ENCODE measurements at places on chromosomes 1 and 21.

GRCh38 chr1:79376106-79376505 lies 369.6 kb upstream of the ADGRL4 start:
- DNase-seq, result peak; percentile 25

DNA sequence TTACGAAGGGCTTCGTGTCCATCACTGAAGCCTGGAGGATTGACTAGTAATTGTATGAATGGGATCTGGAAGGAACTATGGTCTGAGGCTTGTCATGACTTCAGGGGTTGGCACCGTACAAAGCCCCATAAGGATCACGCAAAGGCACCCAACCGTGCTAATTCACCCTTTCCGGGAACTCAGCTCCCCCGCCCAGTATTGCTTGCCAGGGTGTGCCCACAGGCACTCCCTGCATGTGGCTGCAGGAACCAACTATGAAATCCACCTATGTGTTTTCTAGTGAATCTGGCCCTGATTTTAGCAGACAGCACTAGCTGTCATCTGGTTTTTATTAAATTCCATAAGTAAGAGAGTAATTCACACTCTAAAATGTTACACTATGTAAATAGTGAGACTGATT lies 139.2 kb downstream of the TM2D1 start:
- peak; percentile 37 for DNase-seq

DNA sequence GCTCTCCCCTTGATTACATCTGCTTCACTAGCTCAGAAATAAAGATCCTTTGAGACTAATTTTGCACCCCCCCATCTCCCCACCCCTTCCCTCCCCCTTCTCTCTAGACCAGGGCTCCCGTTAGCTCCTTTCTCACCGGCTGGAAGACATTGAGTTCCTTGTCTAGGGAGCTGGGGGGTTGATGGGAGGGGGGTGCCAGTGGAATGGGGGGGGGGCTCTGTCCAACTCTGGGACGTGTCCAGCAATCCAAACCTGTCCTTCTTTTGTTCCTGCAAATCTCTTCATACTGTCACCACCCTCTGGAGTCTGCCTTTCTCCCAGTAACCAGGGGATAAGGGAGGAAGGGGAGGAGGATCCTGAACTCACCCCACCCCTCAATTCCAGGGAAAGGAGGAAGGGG lies 61.9 kb downstream of the RHBG start:
- DNase-seq, result no peak

- no peak for DNase-seq
Observed at GRCh38 chr1:20028726-20029125, 41.3 kb upstream of the PLA2G5 start.

GRCh38 chr1:32991819-32992488 lies 27.3 kb upstream of the RNF19B start:
- no peak for DNase-seq

DNA sequence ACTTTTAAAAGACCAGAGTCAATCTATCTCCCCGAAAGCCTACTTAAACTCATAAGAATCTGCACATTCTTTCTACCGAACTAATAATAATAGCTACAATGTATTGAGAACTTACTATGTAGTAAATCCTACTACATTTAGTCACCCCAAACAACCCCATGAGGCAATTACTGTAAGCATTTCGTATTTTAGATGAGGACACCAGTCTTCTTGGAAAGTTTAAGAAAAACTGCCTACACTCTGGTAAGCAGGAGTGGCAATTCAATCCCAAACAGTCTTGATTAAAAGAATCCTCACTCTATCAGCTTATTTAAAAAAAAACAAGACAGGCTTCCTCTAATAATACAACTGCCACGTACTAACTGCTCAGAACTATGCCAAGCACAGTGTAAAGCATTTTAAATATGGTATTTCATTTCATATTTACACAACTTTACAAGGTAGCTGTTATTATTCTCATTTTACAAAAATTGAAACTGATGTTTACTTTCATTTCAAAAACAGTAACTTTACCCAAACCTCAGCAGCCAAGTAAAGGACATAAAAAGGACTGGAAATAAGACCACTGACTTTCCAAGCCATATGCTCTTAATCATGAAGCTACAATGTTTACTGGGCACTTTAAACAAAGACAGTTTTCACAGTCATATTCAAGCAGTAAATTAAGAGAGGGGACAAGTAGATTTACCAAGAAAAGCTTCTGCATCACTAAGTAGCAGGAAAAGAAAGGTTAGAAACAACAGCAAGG lies 13.9 kb downstream of the ARID4B start:
- DNase-seq, result peak; percentile 31

- no peak for DNase-seq
Observed at GRCh38 chr1:39297551-39297950, 93.1 kb downstream of the MACF1 start.

- peak; percentile 64 for DNase-seq
Observed at GRCh38 chr1:201016211-201016651, 7.3 kb downstream of the KIF21B start.

GRCh38 chr1:11294951-11295350 lies 22.0 kb downstream of the UBIAD1 start:
- no peak for DNase-seq

DNA sequence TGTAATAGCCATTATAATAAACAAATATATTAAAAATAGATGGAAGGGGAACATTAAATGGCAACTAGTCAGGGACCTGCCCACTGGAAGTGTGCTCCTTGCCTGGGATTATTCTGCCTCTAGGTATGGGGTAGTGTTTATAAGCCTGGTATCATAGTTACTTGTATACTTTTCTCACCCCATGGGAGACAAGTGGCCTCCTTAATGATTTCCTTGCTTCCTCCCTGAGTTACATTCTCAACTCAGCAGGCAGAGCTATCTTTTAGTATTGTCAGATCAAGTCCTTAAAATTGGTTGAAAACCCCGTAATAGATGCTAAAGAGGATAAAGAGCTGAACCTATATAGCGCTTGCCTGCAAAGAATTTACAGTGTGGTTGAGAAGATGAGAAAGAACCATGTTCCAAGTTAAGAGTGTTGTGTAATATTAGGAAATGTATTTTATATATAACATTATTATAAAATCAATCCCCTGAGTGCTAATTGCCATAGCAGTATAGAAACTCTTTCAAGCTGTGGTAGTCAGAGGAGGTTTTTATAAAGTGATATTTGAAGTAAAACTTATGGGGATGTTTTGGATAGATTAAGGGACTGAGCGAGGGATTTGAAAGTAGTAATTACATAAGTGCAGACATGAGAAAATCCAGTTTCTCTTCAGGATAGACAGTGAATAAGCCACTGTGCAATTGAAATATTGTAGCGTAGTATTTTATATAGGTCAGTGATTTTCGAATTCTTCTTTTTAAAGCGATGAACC lies 106.5 kb downstream of the SPATA46 start:
- DNase-seq, result no peak

- no peak for DNase-seq
Observed at GRCh38 chr1:181205901-181206300, 117.4 kb downstream of the IER5 start.

DNA sequence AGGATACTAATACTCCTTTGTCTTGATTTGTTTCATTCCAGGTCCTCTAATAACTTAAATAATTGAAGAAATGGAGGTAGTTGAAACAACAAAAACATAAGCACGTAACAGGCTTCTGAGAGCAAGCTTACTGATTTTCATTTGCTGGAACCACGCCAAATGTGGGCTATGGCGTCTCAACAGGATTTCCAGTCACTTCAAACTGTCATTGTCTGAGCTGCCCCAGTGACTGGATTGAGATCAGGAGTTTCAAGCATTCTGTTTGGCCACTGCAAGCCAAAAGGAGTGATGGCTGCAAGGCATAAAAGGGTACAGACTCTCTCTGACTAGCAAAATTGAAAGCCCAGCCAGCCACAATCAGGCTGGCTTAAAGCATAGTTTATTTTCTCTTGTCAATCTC lies 289.9 kb downstream of the DPYD start:
- DNase-seq, result no peak

DNA sequence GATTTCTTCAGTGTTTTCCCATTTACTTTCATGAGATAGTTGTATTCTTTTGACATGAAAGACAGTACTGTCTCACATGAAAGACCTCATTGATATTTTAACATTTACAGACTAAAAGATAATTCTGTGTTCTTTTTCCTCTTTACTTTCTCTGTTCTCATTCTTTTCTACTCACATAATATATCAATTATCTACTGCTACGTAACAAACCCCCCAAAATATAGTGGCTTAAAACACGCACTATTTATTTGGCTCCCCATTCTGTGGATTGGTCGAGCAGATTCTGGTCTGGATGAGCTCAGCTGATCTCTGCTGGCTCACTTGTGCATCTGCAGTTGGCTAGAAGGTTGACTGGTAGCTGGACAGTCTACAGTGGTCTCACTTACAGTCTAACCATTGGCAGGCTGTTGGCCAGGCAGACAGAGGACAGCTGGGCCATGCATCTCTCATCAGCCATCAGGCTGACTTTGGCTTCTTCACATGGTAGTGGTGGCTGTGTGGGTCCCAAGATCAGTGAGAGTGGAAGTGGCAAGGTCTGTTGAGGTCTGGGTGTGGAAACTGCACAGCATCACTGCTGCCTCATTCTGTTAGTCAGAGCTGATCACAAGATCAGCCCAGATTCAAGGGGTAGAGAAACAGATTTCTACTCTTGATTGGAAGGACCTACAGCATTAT lies 63.2 kb downstream of the MPZL1 start:
- no peak for DNase-seq

- DNase-seq, result no peak
Observed at GRCh38 chr1:31318146-31318545, 21.3 kb downstream of the ZCCHC17 start.

- no peak for DNase-seq
Observed at GRCh38 chr1:56577406-56578137, 1.8 kb downstream of the PLPP3 start.

DNA sequence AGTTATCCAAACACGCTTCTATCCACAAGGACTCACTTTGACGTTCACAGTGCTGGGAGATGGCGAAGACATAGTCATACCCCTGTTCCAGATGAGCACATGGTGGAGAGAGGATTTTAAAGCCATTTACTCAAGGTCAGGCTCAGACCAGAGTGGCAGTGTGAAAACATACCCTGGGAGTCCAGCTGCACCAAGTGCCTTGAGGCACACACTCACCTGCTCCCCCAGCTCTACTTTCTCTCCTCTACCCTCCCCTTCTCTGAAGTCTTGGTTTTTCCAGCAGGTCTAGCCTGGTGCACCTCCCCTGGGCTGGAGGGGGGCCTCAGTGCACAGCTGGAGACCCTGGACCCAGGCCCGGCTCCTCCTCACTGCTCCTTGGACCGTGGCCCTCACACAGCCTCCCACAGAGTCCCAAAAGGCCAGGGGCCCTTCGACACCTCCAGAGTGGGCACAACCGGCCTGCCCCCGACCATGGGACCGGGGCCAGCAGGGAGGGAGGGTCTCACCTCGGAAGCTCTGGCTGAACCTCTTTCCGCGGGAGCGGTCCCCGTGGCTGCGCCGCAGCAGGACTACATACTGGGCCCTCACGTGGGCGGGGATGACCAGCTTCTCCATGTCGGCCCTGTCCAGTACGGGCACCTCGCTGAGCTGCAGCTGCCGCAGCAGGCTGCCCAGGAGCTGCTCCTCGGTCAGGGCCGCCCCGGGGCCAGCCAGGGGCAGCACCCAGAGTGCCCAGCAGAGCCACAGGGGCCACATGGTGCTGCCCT lies 452 bp downstream of the LEFTY2 start:
- DNase-seq, result no peak

GRCh38 chr1:228982637-228983036 lies 247.4 kb downstream of the RHOU start:
- DNase-seq, result peak; percentile 20

GRCh38 chr1:245154429-245155271 lies at the start of gene KIF26B:
Gene KIF26B (plus strand): TSS chr1:245154985. CDS start chr1:245155425, 440 bp downstream.
- peak; percentile 55 for DNase-seq

DNA sequence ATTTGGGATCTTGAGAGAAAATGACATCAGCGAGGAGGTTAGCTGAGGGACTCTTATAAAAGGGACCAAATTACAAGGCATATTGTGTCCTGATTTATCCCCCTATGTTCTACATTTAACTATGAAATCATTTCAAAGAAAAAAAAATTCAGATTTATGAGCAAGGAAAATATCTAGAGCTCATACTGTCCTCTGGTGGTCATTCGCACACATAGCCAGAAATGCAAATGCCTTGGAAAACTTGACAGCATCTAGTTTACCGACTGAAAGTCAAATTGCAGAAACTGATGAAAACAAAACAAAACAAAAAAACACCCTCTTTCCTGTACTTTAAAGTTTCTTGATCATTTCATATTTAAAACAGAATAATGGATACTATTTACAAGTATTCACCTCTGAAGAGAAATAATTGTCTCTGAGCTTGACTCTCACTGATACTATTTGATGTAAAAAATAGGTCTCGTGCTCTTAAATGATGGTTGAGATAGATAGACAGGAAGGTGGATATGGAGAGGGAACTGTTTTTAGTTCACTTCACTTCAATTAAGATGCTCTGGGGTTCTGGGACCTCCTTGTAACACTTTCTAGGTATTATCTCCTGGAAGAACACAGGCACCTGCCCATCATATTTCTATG lies 253.8 kb downstream of the PCP4 start:
- peak; percentile 30 for DNase-seq

DNA sequence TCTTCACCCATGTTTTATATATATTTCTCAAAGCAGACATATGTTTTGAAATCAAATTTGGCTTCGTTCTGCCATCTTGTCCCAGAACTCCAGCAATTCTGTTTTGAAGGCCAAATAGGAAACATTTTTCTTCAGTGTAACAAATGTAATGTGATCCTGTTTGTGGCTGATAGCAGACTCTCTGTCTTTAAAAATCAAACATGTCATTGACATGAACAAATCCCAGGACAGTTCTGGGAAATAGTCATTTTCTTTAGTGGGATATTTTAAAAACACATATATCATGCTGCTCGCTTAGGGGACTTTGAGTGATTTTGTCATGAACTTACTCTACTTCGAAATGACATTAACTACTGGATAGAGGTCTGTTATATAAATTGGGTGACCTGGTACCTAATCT lies 51.4 kb downstream of the HMCN1 start:
- no peak for DNase-seq

DNA sequence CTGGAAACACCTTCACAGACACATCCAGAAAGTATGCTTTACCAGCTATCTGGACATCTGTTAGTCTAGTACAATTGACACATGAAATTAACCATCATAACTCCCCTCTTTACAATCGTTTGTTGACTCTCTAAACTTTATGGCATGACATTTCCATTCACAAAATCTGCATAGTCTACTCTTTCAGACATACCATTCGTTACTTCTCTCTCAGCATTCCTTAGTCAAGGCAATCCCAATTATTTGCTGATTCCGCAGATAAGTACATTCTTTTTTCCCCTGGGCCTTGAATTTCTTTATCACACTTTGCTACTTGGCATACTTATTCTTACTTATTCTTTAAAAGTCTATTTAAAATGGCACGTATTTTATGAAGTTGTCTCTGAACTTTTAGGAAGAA lies 15.1 kb upstream of the CRB1 start:
- no peak for DNase-seq

DNA sequence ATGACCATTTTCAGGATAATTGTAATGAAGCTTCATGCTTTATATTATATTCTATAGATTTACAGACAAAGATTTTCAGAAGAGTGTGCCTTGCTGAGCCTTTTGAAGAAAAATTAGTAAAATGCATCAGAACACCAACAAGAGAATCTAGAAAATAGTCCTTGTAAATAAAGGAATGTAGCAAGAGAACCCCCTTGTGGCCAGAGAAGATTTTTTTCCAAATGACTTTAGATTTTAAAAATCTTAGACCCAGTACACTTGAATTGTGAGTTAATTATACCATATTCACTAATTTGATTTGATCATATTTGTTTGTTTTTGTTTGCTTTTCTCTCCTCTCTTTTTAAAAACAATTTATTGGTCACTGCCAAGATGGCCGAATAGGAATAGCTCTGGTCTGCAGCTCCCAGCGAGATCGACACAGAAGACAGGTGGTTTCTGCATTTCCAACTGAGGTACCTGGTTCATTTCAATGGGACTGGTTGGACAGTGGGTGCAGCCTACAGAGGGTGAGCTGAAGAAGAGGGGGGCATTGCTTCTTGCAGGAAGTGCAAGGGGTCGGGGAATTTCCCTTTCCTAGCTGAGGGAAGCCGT lies 12.8 kb upstream of the IFI44L start:
- peak; percentile 41 for DNase-seq

All from fibroblast of skin of right quadriceps (primary cell).